ENCODE measurements at places on chromosomes 6 and 20. TPM values are rescaled to one million over a fixed set of nuclear protein-coding genes. Genes with fewer than 3 reads are reported as not detected.

- DNase-seq, result no peak
Measured at GRCh38 chr6:156599366-156599765, 177.8 kb upstream of the ARID1B start.

- no peak for DNase-seq
Measured at GRCh38 chr6:123810214-123810613, 6.5 kb downstream of the NKAIN2 start.

GRCh38 chr6:112773187-112773586 is 426.1 kb downstream of the RFPL4B start:
- DNase-seq, result peak; percentile 11

GRCh38 chr20:57999465-58000111 is 228.9 kb downstream of the ANKRD60 start:
- DNase-seq, result no peak

- no peak for DNase-seq
Measured at GRCh38 chr20:32140603-32141002, 31.1 kb downstream of the TM9SF4 start.

GRCh38 chr20:14966808-14967207 is 629.4 kb upstream of the FLRT3 start:
- DNase-seq, result no peak

GRCh38 chr6:140956571-140957369 is 1176.0 kb upstream of the GJE1 start:
- no peak for DNase-seq

The ZFP57 gene
- not detected for total RNA-seq

DNA sequence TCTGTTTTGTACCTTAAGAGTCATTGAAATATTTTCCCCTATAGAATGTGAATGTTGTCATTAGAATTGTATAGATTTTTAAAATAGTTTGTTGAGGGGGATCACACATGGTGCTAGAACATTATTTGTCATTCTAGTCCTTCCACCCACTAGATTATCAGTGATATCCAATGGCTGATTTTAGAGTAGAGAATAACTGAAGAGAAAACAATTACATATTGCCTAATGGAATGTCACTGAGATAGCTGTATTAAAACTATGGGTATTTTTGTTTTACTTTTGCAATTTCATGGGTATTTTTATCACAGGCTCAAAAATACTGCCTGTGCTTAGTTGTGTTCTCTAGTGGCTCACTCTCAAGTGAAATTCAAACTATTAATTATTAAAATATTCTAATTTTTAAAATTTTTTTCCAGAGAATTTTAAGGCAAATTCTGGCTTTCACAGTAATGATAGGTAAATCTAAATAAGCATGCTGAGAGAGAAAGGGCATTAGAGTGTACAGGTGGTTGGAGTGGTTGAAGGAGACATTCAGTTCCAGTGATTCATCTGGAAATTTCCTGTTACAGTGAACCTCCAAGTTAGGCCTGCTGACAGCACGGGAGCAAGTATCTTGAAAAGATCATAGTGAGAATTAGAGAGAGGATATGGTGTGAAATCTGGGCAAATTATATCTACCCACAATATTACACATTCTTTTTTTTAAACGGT is 399.6 kb downstream of the NKAIN2 start:
- no peak for DNase-seq

DNA sequence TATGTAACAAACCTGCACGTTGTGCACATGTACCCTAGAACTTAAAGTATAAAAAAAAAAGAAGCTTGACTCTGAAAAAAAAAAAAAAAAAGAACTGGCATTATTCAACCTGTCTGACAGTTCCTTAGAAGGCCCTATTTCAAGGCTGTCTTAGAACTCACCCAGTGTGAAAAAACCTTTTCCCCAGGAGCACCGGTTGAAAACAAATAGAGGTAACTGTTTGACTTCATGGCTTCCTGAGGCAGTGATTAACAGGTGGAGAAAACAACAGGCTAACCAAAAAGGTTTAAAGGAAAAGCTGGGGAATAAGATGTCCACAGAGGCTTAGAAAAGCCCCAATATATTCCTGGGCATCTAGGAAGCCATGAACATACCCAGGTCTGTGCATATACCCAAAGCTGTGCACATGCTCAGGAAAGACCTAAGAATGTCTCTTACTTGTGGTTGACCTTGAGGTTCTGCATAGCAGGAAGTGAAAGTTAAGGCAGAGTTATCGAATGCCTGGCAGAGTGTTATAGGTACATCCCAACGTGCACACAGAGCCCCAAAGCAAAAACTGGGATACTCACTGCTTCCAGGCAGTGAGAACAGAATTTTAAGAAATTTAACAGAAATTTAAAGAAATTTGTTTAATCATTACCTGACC is 7.0 kb downstream of the UQCC1 start:
- DNase-seq, result no peak

GRCh38 chr6:113160306-113161017 is 696.7 kb upstream of the MARCKS start:
- no peak for DNase-seq

DNA sequence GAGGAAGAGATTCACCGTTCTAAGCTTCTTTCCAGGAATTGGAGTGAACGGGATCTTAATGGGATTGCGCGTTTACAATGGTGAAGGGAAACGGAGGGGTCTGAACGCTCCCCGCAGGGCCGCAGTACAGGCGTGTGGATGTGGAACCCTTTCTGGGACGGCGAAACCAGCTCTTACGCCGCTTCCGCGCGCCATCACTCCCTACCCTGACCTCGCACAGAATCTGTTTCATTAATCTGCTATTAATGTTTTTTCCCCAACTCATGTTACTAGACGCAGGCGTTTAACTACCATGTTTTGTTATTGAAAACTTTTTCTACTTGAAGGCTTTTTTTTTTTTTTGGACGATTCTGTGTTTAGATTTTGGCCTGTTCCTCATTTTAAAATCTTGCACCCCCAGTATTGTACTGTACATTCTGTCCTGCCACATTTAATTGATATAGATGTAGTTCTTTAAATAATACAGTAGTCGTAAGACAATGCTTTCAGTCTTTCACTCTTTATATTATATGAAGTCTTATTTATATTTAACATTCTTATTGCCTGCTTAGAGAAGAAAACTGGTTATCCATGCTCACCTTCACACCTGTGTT is 696 bp upstream of the SUPT3H start:
- no peak for DNase-seq

The PTCHD4 gene
- total RNA-seq, result not detected

DNA sequence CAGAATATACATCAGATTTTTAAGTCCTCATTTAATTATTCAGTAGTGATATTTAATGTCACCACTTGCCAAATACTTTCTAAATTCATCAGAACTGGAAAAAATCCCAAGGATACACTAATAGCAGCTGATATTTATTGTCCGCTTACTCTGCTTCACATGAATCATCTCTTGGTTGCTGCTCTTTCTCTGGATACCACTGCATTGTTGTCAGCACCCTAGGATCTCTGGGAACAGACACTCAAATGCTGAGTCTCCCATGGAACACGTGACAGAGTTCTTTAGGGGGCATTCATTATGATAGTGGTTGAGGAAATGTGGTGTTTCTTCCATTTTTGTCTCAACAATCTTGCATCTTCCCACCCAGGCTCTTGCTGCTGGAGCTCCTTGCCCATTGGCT is 318.0 kb downstream of the RFPL4B start:
- no peak for DNase-seq

- DNase-seq, result no peak
Measured at GRCh38 chr6:152946484-152946883, 36.4 kb downstream of the FBXO5 start.

The HLA-DPA1 gene
- total RNA-seq, result 28.0 TPM

The CST3 gene
- 2,024 TPM for total RNA-seq

GRCh38 chr6:287489-287860 is 4.8 kb upstream of the DUSP22 start:
- no peak for DNase-seq

GRCh38 chr20:57435498-57436222 is 44.5 kb downstream of the RBM38 start:
- peak; percentile 90 for DNase-seq

The ZKSCAN4 gene
- total RNA-seq, result 6.4 TPM

DNA sequence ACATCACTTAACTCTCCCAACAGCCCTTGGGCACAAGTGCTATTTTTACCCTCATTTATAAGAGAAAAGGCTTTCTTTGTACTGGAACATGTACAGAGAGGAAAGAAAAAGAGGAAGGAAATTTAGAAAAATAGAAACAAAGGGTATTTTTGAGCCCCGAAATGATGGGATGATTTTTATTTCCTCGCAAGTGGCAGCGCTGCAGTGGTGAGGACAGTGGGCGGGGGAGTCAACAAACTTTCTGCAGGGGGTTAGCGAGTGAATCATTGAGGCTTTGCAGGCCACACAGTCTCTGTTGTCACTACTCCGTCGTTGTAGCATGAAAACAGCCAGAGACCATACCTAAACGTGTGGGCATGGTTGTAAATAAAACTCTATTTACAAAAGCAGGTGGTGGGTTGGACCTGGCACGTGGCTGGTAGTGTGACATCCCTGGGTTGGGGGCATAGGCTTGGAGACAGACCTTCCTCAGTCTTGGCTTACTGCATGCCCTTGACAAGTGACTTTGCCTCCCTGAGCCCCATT is 25.5 kb upstream of the OCSTAMP start:
- no peak for DNase-seq

- DNase-seq, result no peak
Measured at GRCh38 chr6:161449521-161449920, 175.7 kb upstream of the AGPAT4 start.

GRCh38 chr6:27190126-27190525 is 57.4 kb upstream of the PRSS16 start:
- DNase-seq, result no peak

DNA sequence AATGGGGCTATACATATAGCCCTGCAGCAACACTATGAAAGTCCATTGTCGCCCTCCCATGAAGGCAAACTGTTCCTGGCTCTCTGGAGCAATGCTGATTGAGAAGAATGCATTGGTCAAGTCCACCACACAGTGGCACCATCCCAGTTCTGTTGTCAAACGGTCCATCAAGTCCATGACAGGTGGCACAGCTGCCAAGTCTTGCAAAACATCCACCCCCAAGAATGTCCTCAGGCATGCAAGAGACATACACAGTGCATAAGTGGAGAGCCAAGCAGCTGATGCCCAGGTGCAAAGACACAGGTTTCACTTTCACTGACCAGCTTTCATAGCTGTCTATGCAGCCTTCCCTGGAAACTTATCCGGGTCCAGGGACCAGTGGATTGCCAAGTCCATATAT is 17.5 kb downstream of the ZNF391 start:
- no peak for DNase-seq

DNA sequence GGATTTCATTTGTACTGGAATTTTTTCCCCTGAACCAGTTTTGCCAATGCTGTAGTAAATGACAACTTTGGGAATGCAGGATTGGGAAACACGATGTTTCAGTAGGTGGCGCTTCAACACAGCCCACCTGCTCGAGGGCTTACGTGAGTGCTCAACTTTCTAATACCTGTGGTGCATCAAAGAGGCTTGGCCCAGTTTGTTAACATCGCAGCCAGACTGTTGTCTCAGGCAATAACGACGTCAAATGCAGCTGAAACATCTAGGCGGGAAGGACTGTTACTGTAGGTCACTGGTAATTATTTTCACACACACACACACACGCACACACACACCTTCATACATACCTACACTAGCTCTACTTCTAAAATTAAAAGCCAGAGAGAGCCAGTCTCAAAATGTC is 815.5 kb upstream of the SLC35B3 start:
- peak; percentile 69 for DNase-seq

- DNase-seq, result peak; percentile 20
Measured at GRCh38 chr6:170208182-170208601, 82.7 kb downstream of the DLL1 start.

DNA sequence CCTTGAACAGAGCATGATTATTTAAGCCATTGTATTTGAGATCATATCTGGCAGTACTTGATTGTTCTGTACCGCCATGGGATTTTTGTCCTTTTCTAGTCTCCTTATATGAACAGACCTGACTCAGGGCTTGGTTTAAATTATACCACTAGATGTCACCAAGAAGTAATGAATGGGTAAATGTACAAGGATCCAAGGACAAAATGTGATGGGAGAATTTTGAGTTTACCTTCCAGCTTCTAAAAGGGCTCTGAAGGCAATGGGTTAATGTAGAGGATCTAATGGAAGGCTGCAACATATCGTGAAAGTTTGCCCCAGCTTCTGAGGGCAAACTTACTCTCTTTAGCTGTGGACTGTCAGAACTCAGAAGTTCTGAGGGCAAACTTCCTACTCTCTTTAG is 12.0 kb downstream of the RNF8 start:
- peak; percentile 40 for DNase-seq

The HLA-DRA gene
- total RNA-seq, result 252 TPM

The PKHD1 gene
- total RNA-seq, result 5.9 TPM

DNA sequence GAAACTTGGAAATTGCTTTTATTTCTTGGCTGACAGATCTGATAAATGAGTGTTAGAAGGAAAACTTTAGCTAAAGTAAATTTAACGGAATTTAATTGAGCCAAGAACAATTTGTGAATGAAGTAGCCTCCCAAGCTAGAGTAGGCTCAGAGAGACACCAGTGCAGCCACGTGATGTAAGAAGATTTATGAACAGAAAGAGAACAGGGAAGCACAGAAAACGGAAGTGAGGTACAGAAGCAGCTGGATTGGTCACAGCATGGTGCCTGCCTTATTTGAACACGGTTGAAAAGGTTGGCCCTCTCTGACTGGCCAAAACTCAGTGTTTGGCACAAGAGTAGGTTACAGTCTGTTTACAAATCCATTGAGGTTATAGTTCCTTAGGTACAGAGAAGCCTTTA is 29.5 kb upstream of the IFNGR1 start:
- no peak for DNase-seq

The HCK gene
- total RNA-seq, result 4.9 TPM

DNA sequence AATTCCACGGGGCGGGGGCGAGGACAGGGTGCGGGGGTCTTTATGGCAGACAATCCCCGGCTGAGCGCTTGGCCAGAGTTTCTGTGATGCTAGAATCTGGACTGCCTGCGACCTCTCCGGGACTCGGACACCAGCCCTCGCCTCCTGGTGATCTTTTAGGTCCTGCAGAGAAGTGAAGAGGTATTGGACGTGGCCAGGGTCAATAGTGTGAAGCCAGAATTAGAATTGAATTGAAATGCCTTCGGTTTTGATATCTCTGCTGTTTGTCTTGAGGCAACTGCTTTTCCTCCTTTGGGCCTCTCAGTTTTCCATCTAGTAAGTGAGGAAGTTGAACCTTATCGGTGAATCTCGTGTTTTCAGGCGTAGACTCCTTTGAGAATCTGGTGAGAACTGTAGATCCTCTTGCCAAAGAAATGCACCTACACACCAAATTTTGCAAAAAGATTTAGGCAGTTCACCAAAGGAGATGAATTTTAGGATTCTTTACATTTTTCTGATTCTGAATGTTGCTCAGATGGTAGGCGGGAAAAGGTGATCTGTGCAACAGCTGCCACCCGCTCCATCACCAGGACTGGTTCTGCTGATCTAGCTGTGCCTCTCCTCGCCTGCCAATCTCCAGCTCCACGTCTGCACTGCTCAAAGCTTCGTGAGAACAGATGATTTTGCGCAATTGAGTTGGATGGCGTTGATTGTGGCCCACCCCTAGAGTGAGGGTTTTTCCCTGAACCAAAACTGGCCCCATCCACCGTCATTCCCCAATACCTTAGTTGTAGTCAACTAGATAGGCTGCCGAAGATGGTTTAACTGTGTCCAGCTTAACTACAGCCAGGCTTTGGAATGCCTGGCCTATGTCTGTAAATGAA is 837 bp upstream of the OSER1 start:
- no peak for DNase-seq

Measured in stomach (tissue), 19 donors.